Caki2 (cell line): ENCODE measurements at places on chromosomes 1 and 21.
A peak's percentile ranks its signal among the peaks of the same experiment; 100 is the strongest.

- no peak for DNase-seq
Measured at GRCh38 chr1:99177465-99177864, 86.8 kb upstream of the PLPPR4 start.

- no peak for DNase-seq
Measured at GRCh38 chr1:9670085-9670484, 18.6 kb downstream of the PIK3CD start.

GRCh38 chr1:87505391-87505983 lies 176.8 kb downstream of the LMO4 start:
- DNase-seq: no peak

DNA sequence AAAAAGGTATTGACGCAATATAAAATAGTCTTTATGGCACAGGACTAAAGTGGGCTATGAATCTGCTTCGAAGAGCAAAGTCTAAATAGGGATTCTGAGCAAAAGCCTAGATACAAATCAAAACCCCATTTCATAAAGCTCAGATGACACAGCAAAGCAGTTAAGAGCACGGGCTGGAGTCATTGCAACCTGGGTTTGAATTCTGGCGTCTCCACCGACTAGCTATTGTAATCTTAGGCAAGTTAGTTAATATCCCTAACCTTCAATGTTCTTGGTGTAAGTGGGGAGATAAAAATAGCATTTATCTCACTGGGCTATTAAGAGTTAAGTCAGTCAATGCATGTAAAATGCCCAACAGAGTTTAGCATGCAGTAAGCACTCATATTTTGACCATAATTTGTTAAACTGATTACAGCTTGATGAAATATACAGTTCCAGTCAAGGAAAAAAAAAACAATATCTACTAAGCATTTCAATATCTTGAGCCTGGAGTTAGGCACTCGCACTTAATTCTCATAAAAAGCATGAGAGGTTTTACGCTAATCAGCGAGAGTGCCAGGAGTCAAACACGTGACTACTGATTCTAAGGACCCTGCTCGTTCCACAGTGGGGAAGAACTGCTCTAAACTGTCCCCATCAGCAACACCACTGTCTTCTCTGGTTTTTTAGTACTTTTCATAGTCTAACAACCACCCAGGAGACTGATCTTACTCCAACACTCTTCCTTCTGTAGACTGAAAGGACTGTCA lies 75.5 kb downstream of the JAK1 start:
- no peak for DNase-seq

DNA sequence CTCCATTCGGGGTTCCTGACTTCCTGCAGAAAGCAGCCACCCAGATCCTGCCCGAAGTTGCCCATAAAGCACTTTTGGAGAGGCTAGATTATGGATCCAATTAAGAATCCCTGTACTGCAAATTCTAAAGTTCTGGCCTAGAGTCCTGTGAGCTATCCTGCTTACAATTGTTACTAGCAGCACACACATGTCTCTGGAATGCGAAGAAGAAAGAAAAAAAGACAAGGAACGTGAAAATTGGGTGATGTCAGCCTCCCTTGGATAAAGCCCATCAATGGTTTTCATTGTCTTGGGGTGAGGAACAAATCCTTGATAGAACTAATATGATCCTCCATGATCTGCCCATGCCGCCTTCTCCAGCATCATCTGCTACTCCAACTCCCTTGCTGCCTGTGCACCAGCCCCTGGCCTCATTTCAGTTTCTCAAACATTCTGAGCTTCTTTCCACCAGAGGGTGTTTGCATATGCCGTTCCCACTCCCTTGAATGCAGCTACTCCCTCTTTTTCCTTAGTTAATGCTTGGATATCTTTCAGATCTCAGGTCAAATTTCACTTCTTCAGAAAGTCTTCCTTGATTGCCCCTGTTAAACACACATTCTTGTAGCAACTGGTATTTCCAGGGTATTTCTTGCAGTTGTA lies 94.0 kb downstream of the ST6GALNAC5 start:
- no peak for DNase-seq

DNA sequence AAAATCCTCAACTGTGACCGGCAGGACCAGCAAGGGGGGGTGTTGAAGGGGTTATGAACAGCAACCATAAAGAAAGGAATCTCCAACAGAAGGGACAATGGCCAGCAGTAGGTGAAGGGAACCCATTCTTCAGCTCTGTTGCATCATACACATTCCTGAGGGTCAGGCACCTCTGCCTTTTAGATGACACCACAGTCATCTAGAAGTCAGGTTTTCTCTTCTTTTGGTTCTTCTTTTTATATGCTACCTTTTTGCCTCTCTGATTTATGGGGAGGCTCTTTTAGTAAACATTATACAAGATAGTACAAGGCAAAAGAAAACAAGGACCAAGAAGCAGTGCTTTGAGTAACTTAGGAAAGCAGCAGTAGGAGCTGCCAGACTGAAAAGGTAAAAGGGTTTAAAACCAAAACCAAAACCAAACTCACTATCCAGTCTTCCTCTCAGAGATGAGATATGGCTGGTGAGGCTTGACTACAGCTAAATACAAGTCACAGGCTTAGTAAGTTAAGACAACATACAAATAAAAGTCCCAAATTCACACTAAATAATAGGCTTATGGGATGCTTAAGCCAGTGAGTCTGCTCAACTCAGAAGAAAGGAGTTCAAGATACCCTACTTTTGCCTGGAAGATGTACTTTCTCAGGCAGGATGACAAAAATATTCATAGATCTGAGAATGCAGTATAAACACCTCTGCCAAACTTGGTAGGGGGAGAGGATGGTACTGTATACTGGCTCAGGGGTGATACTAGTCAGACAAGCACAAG lies 4.1 kb downstream of the TEX38 start:
- DNase-seq: no peak

DNA sequence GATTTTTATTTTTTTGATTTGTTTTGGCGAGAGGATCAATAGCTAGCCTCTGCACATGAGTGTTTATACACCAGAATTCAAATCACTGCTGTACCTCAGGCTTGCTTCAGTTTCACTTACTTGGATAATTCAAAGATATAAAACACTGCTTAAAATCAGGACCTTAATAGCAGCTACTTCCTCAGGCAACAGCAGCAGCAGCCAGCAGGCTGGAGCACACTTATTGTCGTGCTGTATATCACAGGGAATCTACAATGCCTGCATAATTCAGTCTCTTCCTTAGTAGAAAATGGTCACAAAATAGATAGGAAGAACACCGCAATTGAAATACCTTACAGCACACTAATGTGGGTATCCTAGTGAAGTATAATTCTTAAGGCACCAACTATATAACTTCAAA lies 497.3 kb downstream of the NEGR1 start:
- DNase-seq: no peak

DNA sequence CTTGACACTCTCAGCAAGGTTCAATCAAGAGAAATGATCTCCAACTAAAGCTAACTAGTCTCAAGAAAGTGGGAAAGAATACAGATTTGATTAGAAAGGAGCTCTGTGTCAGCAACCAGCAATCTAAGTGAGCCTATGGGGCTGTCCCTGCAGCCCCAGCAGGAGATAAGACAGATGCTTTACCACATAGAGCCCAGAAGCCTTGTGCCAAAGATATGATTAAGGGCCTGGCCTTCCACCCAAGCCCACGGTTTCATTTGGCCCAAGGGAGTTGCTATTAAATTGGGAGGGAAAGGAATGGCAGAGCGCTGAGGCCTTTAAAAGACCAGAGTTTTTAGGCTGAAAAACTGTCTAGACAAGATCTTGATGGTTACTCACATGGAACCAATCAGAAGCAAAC lies 74.8 kb downstream of the HLCS start:
- DNase-seq: no peak

- DNase-seq: peak; percentile 64
Measured at GRCh38 chr1:54950369-54951163, 29.9 kb upstream of the TMEM61 start.

- peak; percentile 82 for DNase-seq
Measured at GRCh38 chr21:46634966-46635323, 529 bp upstream of the PRMT2 start.

- DNase-seq: no peak
Measured at GRCh38 chr1:233627823-233628222, 13.9 kb downstream of the KCNK1 start.

DNA sequence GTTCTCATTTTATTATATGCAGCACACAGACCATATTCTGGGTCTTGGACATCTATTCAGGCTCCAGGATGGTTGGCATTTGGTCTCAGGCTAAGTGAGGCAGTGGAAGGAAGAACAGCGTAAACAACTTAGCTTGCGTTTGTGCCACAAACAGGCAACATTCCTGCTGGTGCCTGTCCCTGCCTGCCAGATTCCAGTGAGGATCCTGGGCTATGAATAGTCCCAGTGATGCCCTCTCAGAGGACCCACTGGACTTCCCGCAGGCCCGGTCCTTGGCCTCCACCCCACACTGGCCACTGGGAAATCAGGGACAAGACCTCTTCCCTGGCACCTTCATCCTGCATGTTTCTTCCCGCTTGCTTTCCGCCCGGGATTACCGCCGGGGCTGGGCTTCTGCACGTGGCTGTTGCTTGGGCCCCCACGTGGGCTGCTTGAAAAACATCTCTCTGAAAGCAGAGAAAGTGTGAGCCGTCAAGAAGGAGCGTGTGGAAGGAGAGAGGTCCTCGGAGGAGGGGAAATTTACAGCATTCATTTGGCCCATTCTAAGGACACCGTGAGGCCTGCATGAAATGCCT lies 145.1 kb upstream of the WNT4 start:
- no peak for DNase-seq

GRCh38 chr21:42540396-42540795 lies 26.7 kb downstream of the SLC37A1 start:
- no peak for DNase-seq

DNA sequence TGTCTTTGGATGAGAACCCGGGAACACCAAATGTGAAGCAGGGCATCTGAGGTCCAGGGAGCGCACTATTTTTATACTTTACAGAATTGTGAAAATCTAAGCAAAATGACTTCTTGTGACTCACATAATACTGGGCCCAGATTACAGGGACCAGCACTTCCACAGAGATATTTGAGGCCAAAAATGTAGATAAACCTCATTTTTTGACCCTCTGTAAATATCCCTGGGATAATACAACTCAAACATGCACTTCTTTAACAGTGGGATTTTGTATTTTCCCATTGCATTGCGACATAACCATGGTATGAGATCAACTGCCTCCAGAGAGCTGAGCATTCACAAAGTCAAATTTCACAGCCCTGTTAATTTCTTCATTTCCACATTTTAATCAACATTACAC lies 289.4 kb upstream of the ADGRL4 start:
- DNase-seq: no peak

GRCh38 chr1:112762541-112763500 lies 47.7 kb upstream of the PPM1J start:
- no peak for DNase-seq

- no peak for DNase-seq
Measured at GRCh38 chr1:19049798-19050197, 93.3 kb upstream of the IFFO2 start.

GRCh38 chr1:32741413-32742198 lies 39.0 kb upstream of the SYNC start:
- no peak for DNase-seq

DNA sequence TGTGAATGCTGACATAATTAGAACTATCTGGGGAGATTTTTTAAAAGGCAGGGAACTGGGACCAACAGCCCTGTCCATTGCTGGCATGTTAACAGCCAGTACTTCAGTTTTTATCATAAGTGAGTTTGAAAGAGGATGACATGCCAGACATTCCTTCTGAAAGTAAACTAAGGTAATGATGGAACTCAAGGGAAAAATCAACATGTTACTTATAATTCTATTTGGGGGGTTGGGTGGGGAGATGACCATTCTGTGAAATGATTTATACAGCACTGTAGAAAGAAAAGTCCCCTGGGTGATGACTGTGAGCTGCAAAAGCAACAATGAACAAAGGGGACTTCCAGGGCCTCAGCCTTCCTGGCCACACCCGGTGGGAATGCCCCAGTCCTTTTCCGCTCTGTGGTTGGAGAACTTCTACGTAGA lies 5.4 kb upstream of the LAMC2 start:
- peak; percentile 96 for DNase-seq

- no peak for DNase-seq
Measured at GRCh38 chr1:176854758-176855745, 309.5 kb downstream of the ASTN1 start.

- no peak for DNase-seq
Measured at GRCh38 chr1:103160281-103160680, 52.0 kb upstream of the COL11A1 start.

DNA sequence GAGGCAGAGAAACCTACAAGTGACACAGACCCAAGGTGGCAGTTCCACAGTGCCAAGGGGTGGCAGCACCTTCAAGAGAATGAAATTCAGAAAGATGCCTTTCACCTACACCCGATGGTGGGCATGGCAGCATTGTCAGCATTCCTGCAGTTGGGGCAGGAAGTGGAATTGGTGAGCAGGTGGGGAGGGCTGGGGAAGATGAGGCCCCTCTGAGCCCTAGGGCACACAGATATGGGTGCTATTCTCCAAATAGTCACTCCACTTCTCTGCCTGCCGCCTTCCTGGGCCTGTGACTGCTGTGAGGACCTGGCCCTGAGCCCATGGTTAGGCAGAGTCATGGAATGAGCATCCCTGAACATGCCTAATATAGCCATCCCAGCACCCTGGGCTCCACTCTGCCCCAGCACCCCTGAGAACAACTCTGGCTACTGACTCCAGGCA lies 8.3 kb downstream of the SHISA4 start:
- DNase-seq: peak; percentile 26

DNA sequence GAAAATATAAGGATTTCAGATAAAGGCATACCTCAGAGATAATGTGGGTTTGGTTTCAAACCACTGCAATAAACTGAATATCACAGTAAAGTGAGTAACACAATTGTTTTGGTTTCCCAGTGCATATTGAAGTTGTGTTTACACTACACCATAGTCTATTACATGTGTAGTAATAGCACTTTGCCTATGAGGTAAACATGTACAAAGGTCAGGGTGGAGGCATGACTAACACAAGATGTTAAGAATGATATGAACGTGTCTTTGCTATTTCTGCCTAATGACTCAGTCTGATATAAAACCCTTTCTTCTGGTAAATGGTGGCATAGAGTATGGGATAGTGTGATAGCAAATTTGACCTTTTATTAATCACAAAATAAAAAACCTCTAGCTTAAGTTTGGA lies 621.5 kb upstream of the ADGRL2 start:
- peak; percentile 35 for DNase-seq

- DNase-seq: no peak
Measured at GRCh38 chr1:208577381-208577905, 333.3 kb upstream of the PLXNA2 start.

GRCh38 chr1:169326956-169327268 lies 40.7 kb downstream of the NME7 start:
- peak; percentile 61 for DNase-seq

- DNase-seq: no peak
Measured at GRCh38 chr1:229349463-229350385, 6.9 kb upstream of the CCSAP start.

DNA sequence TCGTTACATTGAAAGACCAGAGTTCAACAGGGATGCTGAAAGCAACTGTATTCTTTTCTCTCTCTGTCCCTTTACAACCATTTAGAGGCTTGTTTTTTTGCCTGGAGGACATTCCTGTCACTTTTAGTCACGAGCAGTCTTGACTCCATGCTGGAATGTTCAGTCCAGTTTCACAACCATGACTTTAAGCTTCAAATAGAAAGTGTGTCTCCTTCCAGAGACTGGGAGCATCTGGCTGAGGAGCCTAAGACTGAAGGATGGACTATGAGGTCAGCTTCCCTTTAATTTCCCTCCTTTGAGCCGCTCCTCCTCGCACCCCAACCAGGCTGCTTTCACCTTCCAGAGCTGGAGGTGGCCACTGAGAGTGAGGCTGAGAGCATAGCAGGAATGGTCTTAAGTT lies 10.5 kb upstream of the RYR2 start:
- DNase-seq: no peak
